Fibroblast of skin of left quadriceps (primary cell): ENCODE measurements at places on chromosomes 11 and 22.

DNA sequence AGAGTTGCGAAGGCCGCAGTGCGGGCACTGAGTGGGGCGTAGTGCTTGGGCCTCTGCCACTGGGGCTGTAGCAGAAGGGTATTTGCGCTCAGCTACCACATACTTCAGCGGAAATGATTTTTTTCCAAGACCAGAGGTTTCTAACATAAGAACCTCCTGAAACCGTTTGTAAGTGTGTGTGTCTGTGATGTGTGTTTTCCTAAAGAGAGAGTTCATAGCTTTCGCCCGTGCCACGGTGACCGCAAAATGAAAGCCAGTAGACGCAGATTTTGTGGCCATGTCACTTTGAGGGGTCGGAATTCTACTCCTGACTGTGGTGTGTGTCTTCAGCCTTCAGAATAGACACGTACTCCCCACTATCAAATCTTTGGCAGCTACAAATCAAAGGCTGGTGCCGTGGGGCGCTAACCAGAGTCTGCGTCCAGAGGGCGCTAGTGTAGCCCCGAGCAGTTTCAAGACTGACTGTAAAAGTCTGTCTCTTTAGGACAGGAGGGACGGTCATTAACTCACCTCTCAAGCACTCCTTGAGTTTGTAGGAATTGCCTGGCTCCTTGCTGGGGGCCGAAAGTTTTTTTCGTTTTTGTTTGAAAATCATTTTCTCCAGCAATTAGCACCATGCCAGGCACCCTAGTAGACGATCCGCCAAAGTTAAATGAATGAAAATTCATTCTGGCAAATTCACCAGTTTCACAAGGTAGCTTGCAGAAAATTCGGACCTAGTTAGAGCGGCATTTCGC, 2.5 kb upstream of the CALCA start:
- no peak for DNase-seq

- DNase-seq = no peak
Observed at GRCh38 chr22:30195245-30196140, 51.1 kb downstream of the LIF start.

GRCh38 chr11:3947061-3947460, 91.6 kb downstream of the STIM1 start:
- DNase-seq = no peak

- DNase-seq = no peak
Observed at GRCh38 chr11:9903579-9903978, 239.7 kb downstream of the SWAP70 start.

DNA sequence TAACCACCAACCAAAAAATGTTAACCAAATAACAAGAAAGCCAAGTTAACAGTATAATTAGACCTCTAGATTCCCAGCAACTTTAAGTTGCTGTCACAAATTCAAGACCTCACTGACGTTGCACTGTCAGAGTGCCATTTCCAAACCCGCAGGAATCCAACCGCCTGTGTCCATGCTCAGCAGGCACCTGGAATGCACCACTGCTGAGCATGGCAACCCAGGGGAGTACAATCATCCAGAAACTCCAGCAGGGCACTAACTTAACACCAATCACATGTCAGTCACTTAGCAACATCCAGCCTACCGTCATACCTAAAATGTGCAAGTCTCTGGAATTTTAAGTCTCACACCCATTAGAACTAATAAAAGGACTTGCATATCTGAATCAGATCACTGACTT, 48.8 kb downstream of the SMCO4 start:
- no peak for DNase-seq

DNA sequence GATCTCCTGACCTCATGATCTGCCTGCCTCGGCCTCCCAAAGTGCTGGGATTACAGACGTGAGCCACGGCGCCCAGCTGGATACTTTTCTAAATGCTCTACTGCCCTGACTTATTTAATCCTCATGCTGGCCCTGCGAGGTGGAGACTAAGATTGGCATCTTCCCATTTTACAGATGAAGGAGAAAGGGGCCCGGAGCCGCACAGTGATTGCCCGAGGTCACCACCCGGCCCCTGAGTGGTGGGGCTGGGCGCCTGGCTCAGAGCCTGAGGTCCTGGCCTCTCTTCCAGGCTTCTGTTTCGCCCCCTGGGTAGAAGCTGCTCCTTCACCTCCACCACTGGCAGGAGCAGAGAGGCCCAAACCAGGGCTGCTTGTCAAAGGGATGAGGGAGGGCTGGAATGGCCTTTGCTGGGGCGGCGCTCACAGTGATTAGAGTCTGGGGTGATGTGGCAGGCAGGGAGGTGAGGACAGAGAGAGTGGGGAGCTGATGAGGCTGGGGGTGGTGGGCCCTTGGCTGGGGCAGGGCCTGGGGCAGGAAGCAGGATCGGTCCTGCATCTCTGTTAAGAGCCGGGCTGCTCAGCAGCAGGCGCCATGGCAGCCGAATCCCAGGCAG, 15.4 kb upstream of the MPPED1 start:
- no peak for DNase-seq

DNA sequence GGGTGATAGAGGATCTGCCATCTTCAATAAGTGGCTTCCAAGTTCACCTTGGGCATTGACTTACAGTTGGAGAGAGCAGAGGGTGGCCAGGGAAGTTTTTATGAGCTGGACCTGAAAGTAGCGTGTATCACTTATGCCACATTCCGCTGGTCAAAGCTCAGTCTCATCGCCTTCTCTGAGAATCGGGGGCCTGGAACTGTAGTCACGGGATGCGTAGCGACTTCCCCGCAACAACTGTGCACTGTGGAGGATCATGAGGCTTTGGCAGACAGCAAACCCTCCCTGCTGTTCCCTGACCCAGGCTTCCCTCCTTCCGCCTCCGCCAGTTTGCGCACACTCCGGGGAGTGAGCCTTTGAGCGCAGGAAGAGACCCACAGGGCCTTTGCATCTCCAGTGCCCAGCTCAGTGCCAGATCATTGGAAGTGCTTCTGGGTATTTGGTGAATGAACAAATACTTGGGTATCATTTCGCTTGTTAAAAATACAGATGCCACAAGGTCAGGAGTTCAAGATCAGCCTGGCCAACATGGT, 95.5 kb downstream of the CEP164 start:
- no peak for DNase-seq

DNA sequence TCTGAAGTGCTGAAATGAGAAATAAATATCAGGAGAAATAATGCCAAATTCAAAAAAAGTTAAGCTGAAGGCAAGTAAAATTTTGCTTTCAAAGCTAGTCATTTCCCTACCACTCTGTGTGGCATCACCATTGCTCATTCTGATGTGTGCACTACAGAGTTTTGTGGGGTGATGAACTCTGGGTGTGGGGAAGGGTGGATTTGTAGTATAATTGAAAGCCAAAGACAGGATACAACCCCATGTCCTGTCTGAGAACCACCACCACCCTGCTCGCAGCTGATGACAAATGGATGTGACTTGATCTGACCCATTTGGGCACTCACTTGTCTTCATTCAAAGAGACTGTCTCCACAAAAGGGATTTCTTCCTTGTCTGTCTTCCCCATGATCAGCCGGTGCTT, 19.3 kb upstream of the TMEM9B start:
- DNase-seq = no peak

GRCh38 chr22:27090611-27091011, 433.2 kb downstream of the MIAT start:
- no peak for DNase-seq

DNA sequence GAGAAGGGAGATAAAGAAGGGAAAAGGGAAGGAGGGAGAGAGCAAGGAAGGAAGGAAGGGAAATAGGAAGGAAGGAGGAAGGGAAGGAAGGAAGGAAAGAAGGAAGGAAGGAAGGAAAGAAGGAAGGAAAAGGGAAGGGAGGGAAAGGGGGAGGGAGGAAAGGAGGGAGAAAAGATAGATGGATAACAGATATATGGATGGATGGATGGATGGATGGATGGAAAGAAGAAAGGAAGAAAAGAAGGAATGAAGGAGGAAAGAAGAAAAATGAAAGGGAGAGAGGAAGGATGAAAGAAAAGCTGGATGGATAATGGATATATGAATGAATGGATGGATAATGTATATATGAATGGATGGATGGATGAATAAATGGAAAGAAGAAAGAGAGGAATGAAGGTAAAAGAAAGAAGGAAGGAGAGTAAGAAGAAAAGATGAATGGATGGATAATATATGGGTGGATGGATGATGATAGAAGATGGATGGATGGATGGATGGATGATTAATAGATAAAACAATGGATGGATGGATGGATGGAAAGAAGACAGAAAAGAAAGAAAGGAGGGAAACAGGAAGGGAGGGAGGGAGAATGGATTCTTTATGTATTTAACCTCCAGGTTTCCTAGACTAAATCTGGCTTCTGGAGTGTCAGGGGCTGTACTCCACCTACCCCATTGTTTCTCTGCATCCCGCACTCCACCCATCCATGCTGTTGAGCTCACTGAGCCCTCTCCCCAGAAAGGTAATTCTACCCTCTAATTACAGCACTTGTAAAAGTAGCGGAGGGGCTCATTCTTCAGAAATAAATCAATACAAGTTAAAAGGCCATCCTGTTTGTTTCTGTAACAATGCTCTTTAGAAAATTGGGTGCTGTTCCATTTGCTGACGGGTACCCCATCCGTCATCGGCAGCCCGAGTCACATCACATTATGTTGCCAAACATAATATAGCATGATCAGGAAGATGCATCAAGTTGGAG, 506.1 kb downstream of the MIAT start:
- no peak for DNase-seq

- DNase-seq = no peak
Observed at GRCh38 chr22:28574159-28574788, 105.4 kb downstream of the TTC28 start.

- no peak for DNase-seq
Observed at GRCh38 chr22:35620624-35621251, 3.6 kb upstream of the MB start.

GRCh38 chr22:17965538-17966402, 58.6 kb downstream of the MICAL3 start:
- no peak for DNase-seq

GRCh38 chr22:20147237-20147988, 3.4 kb downstream of the CCDC188 start:
- DNase-seq = no peak

DNA sequence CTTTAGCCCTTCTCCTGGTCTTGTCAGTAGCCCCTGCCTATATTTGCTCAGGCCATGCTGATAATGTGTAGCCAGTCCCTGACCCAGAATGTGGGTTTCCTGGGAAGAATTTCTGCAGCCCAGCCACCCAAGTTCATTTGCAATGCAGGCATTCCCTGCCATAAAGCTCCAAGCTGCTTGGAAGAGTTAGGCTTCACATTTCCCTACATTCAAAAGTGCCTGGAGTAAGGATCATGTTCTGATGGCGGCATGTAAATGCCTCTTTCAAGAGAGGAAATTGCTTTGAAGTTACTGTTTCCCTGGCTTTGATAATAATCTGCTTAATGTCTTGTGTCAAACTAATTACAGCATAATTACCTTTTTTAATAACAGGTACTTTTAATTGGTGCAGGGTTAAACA, 266.1 kb downstream of the MIAT start:
- no peak for DNase-seq

DNA sequence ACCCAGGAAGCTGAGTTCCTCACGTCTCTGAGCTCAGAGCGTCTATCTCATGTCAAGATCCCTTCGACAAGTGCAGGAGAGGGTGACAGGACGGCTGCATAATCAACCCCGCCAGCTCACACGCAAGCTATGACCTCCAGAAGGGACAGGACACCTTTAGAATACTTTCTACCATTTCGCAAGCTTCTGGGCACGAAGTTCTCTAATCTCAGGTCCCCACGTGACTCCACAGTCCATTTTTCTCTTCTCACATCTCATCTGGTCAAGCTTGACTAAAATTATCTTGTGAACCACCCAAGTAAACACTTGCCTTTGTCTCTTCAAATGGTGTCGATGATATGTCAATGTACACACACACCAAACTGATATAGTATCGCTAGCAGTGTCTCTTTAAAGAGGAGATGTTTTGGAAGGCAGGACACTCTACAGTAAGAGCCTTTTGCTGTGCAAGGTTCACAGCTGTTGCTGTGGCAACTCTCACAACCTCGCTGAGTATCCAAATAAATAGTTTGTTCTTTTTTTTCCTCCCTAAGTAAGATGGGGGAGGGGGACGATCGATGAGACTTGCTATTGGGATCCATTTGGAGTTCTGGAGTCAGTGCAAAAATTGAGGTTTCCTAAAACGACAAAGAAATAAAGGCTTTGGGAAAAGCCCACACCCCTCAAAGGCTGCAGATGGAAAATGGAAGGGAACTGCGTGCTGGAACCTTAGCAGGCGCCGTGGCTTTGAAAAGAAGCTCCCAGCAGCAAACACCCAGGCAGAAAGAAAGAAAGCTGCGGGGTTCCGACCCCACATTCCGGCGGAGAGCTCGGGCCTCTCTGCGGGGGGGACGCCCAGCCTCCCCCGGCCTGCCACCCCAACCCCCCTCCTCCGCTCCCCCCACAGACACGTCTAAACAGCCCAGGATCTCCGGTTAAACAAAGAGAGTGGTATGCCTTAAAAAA, 215.4 kb upstream of the UBASH3B start:
- DNase-seq = no peak

DNA sequence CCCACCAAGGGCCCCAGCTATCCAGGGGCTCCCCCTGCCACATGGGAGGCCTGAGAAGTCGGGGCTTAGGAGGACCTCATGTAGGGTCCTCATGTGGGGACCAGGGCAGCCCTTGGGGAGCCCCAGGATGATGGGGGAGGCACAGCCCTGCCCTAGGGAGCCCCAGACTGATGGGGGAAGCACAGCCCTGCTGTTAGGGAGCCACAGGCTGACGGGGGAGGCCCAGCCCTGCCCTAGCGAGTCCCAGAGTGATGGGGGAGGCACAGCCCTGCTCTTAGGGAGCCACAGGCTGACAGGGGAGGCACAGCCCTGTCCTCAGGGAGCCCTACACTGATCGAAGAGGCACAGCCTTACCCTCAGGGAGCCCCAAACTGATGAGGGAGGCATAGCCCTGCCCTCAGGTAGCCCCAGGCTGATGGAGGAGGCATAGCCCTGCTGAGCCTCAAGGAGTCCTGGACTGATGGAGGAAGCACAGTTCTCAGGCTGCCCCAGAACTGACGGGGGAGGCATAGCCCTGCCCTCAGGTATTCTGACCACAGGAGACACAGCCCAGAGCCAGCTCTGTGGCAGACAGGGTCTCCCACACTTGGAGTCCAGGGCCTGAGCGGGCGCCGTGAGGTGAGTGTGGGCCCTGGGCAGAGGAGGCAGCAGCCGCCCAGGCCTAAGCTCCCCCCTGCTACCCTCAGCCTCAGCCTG, 10.8 kb downstream of the PRR33 start:
- no peak for DNase-seq

DNA sequence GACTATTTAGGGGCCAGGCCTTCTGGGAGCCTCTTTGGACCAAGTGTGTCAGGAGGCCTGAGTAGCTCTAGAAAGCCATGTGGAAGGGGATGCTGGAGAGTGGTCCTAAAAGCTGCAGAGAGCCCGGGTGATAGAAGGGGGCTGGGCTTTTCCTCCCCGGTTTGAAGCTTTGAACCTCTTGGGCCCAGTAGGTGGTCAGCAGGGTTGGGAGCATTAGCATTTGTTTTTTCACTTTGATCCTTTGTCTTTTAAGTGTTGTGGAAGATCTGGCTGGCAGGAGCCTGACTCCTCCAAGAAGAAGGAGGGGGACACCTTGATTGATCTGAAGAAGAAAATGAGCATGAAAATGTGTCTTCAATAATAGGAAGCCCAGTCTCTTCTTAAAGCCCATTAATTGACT, 596.6 kb downstream of the INSC start:
- DNase-seq = no peak
